Stimulated activated naive CD8-positive, alpha-beta T cell treated with anti-CD3 and anti-CD28 coated beads, Interleukin-15, Interleukin-2, amounts not matched to agents 100 U/mL and 50 U/mL, for 24 hours (primary cell): ENCODE measurements at places on chromosomes 1 and 21.

DNA sequence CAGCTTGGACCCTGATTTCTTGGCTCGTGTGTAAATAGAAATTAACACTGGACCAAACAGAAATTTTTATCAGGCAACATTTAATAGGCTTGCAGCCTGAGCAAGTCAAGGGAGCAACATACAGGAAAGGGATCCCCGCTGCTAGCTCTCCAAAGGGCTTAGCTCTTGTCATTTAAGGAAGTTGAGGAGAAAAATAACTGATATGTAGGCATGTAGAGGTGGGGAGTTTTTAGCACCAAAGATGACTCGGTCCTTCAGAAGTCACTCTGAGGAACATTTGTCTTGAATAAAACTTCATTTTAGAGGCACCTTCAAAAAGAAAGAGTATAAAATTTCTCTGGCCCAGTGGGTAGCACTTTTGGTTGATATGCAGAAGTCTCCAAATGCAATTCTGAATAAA, 27.1 kb downstream of the GBP2 start:
- DNase-seq = no peak

GRCh38 chr1:226444901-226445300, 37.0 kb upstream of the PARP1 start:
- peak; percentile 56 for DNase-seq

DNA sequence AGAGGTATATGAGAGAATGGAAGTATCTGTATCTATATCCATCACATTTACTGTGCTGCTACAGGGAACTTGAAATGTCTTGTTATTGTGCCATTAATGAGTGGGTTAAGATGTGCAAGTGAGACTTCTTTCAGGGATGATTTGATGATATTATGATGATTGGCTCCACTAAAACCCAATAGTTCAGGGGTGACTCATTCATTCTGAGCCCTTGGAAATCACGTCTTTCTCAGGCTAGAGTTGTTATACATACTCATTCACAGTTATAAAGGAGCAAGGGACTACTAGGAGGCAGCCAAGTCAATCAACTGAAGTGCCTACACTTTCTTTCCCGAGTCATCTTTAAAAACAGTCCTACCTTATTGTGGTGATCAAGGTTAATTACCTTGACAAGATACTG, 1109.8 kb upstream of the B3GALT2 start:
- DNase-seq = no peak

DNA sequence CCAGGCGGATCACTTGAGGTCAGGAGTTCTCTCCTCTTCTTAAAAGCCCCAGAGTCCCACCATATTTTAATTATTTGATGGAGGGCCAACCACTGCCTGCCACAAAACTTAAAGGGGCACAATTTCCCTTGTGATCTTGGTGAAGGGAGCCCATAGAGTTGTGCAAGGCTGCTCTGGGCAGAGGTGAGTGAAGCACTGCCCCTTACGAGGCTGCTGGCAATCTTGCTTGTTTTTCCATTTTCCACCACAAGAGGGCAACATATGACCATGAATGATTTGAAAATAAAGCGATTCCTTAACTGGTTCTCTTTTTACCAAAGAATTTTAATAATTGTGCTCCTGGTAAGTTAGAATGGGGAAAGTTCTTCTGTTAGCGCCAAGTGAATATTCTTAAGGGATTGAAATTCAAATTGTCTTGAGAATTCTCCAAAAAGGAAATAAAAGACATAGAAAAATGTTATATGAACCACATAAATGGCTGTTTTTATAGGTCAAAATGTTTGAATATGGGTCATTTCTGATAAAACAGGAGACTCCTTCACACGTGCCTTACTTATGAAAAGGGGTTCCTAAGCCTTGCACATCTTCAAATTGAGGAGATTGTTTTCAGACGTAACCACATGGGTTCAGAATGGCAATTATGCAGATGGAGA, 22.7 kb downstream of the PGM1 start:
- DNase-seq = peak; percentile 58

GRCh38 chr1:221605569-221605968, 136.3 kb downstream of the DUSP10 start:
- no peak for DNase-seq

GRCh38 chr1:212470059-212470458, 37.3 kb downstream of the NENF start:
- no peak for DNase-seq

DNA sequence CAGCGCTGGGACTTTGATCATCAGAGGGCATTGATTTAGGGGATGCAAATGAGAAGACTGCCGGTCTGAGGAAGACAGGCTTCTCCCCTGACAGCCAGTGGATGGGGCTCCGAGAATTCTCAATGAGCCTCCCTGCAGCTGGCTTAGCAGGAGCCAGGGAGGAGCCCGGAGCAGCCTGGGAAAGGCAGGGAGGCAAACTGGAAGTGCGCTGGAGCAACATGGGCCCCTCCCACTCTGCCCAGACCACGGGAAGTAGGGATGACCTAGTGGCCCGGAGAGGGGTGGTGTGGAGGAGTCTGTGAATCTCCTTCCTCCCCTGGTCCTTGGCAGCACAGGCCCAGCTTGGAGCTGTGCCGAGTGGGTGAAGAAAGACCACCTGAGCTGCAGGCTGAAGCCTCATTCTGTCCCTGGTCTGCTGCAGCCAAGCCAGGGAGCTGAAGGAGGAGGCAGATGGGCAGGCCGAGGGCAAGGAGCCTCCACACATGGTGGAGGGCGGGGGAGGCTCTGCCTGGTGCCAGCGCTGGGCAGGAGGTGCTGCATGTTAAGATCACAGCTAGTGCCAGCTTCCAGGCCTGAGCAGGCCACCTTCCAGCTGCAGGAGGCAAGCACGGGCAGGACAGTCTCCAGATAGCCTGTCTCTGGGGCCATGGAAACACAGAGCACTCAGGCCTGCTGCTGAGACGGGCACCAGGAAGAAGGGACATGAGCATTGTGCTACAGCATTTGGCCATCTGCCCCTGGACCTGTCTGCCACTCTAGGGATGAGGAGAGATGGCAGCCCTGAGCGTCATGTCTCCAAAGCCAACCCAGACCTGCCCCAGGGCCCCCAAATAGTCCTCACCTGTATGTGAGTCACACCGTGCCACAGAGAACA, 12.2 kb upstream of the CLSTN1 start:
- no peak for DNase-seq

GRCh38 chr1:113849072-113849471, 22.4 kb downstream of the PTPN22 start:
- no peak for DNase-seq

GRCh38 chr21:32475162-32475812, 62.8 kb downstream of the EVA1C start:
- DNase-seq = no peak

GRCh38 chr1:111706921-111707320, 32.3 kb downstream of the INKA2 start:
- no peak for DNase-seq

GRCh38 chr1:211892577-211892976, 62.0 kb upstream of the LPGAT1 start:
- no peak for DNase-seq

DNA sequence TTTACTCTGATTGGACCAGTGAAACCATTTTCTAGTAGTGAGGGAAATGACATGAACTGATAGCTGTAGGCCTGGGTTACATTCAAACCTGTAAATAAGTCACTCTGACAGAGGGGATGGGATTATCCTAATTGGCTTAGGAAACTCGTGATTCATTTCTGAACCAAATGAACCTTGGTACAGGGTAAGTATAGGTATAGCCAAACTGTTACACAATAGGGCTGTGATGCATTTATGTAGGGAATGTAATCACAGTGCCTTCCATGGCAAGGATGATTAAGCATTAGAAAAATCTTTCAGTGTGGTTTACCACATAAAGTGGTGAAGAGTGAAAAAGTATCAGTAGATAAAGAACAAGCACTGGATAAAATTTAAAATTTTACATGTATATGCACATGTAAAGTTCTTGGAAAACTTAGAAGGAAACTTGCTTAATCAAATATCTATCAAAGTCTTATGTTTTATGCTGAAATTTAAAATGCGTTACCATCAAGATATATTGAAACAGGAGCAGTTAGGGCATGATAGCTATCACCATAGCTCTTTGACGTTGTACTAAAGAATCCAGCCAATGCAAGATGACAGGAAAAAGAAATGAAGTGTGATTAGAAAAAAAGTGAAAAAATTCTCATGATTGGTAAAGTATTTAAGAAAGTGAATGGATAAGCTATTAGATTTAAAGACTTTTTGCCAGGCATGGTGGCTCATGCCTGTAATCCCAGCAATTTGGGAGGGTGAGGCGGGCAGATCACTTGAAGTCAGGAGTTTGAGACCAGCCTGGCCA, 63.0 kb downstream of the RABGAP1L start:
- DNase-seq = no peak

DNA sequence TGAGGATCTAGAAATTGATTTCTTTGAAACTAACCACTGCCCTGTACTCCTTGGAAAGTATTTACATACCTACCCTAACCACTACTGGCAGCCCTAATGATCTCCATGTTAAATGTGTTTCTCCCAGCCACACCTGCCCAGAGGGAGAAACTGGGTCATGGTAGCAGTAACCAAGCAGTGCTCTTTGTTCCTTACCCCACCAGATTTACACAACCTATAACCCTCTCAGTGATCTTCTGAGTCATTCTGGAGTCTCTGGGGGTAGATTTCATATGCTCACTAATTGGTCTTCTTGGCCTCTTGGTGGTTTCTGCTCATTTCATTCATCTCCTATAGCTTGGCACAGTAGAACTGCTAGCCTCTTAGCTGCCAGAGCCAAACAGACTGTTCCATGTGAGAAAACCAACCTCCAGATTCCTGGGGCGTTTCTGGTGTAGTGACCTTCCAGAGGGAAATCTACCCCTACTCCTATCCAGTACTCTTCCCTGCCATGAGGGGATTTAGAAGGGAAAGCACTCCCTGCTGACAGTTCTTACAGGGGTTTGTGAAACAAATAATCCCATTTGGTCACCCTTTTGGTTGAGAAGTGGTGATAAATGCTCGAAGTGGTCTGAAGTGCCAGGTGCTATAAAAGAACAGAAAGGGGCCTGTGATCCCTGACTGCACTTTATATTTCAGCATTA, 36.2 kb upstream of the LRIG2 start:
- no peak for DNase-seq

DNA sequence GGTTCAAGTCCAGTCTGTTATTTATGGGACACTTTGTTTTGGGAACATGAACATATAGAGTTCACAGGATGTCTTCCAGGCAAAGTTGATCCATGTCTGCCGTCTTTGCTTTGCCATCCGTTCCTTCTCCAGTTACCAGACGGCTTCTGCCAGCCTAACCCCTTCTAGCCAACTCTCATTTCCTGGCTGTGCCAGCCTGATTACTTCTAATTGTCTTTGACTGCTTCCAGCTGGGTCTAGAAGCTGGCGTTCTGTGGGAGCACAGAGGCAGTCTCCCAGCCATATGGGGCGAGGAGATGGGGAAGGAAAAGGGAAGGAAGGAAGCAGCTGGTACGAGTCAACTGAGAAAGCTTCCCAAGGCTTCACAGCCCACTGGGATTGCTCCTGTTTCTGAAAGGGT, 3.1 kb upstream of the HUNK start:
- no peak for DNase-seq

DNA sequence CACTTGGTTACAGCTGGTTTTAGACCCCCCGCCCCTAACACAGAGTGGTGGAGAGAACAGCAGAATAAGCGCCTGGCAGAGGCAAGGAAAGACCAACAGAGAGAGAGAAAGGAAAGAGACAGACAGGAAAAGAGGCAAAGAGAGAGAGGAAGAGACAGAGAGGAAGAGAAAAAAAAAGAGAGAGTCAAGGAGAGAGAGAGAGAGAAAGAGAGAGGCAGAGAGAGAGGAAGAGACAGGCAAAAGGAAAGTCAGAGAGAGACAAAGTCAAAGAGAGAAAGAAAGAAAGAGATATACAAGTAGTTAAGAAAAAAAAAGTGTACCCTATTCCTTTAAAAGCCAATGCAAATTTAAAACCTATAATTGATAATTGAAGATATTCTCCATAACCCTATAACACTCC, 13.0 kb upstream of the NEK2 start:
- no peak for DNase-seq

GRCh38 chr21:44870748-44871495, 2.6 kb downstream of the PTTG1IP start:
- DNase-seq = no peak

DNA sequence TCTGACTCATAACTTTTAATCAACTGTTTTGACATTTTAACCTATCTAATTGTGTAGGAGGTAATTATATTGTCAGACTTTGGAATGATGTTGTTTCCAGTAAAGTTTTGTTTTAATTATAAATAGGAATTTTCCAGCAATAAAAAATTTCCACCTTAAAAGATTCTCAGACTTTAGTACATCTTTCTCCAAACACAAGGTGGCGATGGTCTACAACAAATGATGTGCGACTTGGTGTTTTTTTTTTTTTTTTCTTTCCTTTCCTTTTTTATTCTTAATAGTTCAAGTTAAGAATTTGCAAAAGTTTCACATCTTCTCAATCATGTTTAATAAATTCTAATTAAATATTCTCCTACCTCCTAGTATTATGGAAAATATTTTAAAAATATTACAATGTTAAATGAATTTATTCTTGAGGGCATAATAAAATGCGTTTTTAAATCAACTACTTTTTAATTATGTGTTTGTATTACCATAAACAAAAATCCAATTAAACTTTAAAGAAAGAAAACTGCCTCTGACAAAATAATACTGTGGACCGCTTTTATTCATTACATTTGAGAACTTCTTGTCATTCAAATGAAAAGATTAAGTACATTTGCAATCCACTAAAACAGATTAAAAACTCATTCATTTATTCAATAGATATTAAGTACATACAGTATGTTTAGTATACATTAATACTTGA, 4.4 kb upstream of the ADAMTS1 start:
- DNase-seq = no peak

DNA sequence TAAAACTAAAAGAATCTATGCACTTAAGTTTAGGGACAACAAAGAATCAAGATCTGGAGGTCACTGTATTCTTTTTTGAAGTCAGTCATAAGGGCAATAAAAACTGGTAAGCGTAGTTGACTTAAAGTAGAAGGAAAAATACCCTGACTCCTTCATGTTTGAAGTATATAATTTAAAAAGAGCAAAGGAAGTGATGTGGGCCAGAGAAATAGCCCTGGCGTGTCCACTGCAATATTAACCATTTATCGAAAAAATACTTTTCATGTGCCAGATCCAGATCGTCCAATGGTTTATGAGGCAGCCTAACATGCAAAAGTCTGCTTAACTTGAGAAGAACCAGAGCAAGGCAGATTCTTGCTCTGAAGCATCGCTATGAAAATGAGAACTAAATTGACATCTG, 162.0 kb downstream of the COQ8A start:
- DNase-seq = no peak

- no peak for DNase-seq
These were observed 245.7 kb upstream of the RGS18 start for GRCh38 chr1:191912517-191912916.
